ENCODE measurements at places on chromosomes 6 and 20.
A peak's percentile ranks its signal among the peaks of the same experiment; 100 is the strongest.

DNA sequence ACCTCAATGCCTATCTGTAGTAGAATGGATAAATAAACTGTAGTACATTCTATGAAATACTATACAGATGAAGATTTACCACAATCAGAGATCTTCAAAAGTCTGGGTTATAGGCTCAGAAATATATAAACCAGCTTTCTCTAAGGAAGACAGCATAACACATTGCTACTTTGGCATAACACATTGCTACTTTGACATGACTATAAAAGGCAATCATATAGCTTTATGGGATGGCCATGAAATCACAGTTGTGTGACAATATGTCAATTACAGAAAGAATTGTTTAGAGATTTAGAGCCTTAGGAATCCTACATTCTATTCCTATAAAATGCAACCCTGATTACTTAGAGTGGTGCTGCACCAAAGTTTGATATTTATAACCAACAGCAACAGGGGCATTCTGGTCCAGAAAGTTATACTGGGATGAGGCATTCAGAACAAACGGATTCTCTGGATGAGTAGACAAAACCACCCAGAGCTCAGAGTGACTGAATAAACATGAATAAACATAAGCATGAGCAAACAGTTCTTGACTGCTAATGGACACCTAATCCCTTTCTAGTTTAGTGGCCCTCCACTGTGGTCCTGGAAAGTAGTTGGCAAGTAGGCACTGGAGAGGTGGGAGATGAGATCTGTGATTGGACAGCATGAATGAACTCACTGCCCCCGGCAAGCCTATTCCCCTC is 12.0 kb downstream of the TTI1 start:
- DNase-seq, result no peak

GRCh38 chr6:44676246-44676790 is 288.8 kb downstream of the CDC5L start:
- DNase-seq, result no peak

DNA sequence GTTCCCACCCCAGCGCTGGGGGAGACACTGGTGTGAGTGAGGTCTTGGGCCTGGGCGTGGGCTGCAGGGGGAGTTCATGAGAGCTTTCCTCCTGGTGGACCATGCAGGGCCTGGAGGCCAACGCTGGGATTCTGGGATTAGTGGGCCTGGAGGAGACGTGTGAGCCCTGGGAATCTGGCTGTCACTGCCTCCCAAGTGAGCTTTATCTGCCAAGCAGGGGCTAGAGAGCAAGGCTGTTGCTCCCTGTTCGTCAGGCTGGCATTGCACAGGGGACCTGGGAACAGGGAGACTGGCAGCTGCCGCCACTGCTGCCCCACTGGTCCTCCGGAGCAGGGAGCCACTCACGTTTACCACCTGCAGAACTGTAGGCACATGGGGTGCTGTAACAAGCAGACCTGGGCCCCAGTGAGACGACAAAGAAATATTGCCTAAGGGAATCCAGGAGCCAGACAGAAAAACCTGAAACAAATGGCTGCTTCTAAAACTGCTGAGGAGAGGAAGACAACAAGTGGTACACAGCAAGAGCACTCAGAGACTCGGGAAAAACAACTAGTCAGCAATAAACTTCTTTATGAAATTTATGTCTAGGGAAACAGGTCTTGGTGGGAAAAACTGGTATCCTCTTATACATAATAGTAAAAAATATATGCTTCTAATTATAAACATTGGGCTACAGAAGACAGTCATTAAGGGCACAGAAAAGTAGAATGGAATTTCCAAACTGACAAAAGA is 45.2 kb downstream of the PPP1R3G start:
- DNase-seq, result no peak

GRCh38 chr6:1798303-1798964 is 188.7 kb downstream of the FOXC1 start:
- DNase-seq, result no peak

GRCh38 chr6:35047265-35048011 is 93.7 kb downstream of the TCP11 start:
- no peak for DNase-seq

- no peak for DNase-seq
These were observed 3.6 kb upstream of the MATN4 start for GRCh38 chr20:45311589-45312211.

- DNase-seq, result no peak
These were observed 8.6 kb downstream of the BMP7 start for GRCh38 chr20:57257701-57258453.

GRCh38 chr6:83847179-83847578 is 6.0 kb upstream of the RIPPLY2 start:
- DNase-seq, result no peak

GRCh38 chr6:71332012-71332411 is 43.4 kb downstream of the OGFRL1 start:
- DNase-seq, result no peak

DNA sequence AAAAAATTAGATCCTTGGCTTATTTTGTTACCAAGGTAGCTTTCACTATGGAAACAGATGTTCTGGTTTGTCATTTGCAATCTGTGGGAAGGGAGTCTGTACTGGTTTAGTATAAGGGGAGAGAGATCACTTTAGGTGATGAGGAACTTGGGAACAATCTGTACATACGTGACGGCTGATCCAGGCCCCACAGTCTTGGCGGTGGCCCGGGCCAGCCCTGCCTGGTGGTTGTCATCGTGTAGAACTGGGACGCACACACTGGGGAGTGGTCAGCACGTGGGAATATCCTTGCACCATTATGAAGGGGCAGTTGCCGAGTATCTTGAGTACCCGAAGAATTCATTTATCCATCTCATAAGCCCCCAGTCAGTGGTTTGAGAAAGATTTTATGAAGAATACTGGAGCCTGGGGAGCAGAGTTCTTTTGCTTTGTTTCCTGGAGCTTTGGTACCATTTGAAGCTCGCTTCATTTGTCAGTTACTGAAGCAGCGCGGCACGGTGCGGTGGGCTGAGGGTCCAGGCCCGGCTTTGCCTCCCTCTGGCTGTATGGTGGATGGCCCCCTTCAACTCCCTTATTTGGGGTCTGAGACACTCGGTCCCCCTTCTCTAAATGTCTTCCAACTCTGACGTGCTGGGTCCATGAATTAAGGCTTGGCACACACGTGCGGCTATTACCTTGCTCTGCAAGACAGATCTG is 22.8 kb upstream of the CLDN20 start:
- no peak for DNase-seq

DNA sequence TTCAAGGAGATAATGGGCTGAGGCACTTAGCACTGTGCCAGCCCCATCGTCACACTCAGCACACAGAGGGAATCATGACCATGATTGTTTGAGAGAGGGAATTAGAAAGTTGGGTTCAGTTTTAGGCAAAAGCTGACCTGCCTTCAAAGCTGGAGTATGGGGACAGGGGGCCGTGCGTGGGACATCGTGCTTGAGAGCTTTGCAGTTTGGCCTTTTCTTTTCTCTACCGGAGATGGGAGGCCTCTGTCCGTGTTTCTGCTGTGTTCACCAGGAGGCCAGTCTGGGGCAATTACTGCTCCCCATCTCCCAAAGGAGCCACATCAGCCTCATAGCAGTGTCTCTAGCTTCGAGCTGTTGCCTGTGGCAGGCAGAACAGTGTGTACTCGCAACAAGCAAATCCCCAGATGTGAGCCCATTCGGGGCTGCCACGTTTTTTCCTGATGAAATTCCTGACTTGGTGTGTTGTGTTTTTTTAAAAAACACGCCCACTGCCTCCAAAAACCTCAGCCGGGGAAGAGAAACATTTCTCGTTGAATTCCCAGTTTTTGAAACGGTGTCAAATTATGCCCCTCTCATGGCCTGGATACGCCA is 20.2 kb downstream of the EYA2 start:
- no peak for DNase-seq

- no peak for DNase-seq
These were observed 2.8 kb downstream of the RPRD1B start for GRCh38 chr20:38036366-38036765.

DNA sequence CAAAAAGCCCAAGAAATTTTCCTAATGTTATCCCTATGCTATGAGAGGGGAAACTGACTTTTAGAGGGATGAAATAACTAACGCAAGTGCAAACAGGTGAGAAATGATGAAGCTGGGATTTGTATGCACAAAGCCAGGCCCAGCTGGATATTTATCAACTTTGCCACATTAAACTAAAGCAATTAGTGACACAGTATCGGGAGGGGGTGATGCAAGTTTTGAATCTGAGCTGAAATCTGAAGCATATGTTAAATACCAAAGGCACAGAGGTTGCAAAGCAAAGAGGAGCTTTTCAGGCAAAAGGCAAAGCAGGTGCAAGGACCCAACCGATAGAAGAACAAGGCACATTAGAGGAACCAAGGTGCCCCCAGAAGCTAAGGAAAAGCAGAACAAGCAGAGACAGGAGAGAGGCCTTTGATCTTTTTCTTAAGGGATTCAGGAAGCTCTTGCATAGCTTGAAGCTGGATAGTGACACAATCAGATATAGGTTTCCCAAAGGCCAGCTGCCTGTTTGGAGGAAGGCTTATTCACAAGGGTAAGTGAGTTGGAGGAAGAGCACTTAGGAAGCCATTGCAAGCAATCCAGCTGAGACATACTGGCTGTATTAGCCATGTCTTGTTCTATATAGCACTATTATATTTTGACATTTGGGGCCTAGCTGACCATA is 207.5 kb downstream of the HIVEP2 start:
- DNase-seq, result no peak

DNA sequence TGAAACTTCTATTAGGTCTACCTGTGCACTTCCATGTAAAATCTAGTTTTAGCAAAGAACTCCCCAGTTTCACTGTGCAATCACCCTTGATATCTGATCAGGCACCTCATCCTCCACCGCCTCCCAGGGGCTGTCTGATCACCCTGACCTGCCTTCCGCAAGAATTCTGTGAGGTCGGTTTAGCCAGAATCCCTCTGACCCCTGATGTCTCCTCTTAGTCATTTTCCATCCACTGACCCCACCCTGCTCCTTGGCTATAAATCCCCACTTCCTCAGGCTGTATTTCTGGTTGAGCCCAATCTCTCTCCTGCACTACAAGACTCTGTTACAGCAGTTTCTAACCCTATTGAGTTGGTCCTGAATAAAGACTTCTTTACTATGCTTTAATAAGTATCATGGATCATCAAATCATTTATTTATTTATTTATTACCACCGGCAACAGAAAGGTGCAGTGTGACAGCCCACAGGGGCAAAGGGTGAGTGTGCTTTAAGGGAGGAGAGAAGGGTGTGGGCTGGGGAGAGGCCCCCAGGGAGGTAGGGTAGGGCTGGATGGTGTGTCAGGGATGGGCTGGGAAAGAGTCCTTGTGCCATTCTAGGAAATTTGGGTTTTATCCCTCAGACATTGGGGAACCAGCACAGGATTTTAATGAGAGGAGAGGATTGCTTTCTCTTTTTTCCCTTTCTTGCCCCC is 11.2 kb upstream of the SERPINB6 start:
- no peak for DNase-seq

GRCh38 chr20:45998761-45999160 is 9.9 kb upstream of the MMP9 start:
- no peak for DNase-seq

DNA sequence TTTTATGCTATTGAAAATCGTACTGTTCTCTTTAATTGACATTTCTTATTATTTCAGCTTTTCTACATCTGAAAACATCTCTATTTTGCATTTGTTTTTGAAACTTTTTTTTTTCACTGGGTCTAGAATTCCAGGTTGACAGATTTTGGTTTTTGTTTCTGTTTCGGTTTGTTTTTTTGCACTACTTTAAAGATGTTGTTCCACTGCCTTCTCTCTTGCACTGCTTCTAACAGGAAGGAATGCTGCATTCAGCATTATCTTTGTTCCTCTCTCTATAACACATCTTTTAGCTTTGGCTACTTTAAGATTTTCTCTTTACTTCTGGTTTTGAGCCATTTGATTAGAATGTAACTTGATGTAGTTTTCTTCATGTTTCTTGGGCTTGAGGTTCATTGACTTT is 20.1 kb upstream of the SLC17A1 start:
- no peak for DNase-seq

- DNase-seq, result no peak
These were observed 390.7 kb downstream of the PREX1 start for GRCh38 chr20:48437146-48437545.

- no peak for DNase-seq
These were observed 370.6 kb downstream of the PHF3 start for GRCh38 chr6:64006246-64006645.

DNA sequence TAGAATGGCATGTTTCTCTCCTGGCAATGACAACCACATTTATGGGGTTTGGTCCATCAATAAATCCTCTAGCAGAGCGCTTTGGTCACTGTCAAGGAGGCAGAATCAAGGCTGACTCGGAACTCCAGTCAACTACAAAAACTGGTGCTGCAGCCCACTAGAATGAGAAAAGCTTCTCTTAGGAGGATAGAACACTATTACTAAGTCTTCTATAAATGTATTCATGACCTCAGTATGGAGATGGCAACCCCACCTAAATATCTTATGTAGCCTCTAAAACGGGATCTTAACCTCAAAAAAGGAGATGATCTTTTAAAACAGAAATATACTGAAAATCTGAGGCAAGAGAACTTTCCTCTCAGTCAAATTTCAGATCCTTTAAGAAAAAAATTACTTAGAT is 68.5 kb downstream of the RALGAPA2 start:
- no peak for DNase-seq

DNA sequence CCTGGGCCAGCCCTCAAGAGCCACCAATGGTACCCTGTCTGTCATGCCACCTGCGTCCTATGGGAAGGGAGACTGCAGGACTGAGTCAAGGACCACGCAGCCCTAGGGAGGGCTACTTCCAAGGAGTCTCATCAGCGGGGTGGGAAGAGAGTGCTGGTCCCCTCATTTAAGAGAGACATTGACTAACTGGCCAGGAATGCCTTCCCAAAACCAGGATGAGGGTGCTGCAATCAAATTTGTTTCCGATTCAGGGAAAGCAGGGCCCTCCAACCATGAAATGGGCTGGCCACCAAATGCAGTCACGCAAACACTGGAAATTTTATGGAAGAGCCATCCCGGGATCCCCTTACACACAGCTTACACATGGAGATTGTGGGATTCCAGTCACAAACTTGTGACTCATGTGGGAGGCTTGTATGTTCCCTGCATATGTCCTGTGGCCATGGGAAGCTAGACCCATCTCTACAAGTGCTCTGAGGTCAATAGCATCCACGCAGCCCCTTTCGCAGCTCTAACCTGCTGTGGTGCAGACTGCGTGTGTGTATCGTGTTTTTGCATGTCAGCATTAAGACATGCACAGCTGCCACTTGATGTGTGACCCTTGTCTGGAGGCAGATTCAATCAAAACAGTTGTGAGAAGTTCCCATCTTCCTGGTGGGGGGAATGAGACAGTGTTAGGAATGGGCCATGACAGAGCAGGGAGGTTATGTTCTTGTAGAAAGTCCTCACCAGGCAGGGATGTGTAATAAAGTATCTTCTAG is 53.0 kb upstream of the CST7 start:
- DNase-seq, result no peak

- peak; percentile 28 for DNase-seq
These were observed 110.5 kb downstream of the IRF4 start for GRCh38 chr6:501891-502601.
